Urothelium cell line (cell line): ENCODE measurements at places on chromosomes 1 and 21.
A peak's percentile ranks its signal among the peaks of the same experiment; 100 is the strongest.

- peak; percentile 91 for DNase-seq
Observed at GRCh38 chr1:44808063-44808937, at the start of gene BTBD19. Gene BTBD19, plus strand, starts transcription at chr1:44808523. Its CDS starts 298 bp downstream, at chr1:44808821.

DNA sequence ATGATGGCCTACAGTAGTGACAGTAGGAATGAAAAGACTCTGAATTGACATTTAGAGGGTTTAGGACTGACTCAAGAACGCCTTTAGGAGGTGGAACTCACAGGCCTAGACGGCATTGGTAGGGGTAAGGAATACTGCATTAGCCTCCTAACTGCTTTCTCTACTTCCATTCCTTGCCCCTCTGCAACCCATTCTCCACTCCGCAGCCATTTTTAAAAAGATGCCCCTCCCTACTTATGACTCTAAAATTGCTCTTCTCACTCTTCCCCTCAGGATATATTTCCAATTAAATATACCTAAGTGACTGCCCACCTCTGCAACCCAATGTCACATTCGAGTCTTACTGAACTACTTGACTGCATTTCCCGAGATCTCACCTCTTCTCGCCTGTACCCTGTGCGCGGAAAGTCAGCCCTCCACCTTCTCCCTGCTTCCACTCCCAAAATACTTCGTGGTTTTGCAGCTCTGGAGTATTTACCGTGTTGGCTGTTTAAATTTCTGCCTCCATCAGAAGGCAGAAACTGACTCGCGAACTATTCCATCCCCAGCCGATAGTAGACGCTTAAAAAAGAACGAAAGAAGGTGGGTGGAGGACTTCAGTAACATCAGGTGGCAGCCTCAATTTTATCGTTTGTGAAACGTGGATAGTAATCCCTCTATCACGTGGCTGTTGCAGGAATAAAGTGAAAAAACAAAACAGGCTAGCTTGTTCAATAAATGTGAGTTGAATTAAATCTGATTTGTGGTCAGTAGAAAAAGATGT lies 1.1 kb upstream of the YBX1 start:
- DNase-seq: peak; percentile 34

DNA sequence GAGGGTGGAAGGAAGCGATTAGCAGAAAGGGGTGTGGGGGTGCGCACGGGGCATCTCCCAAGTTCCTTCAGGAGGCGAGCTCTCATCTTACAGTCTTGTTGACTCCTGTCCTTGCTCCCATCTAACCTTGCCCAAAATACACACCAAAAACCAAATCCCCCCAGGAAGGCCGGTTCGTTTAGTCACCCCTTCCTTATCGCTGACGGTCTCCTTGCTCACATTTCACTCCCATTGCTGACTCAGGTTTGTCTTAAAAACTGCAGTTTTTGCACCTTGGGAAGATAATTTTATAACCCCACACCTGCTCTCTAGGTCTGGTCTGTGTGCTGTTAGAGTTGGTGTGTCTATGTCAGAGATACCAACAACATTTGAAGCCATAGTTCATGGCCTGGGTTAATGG lies 68.1 kb upstream of the F3 start:
- no peak for DNase-seq

GRCh38 chr1:160733898-160734297 lies 5.1 kb upstream of the SLAMF7 start:
- no peak for DNase-seq

DNA sequence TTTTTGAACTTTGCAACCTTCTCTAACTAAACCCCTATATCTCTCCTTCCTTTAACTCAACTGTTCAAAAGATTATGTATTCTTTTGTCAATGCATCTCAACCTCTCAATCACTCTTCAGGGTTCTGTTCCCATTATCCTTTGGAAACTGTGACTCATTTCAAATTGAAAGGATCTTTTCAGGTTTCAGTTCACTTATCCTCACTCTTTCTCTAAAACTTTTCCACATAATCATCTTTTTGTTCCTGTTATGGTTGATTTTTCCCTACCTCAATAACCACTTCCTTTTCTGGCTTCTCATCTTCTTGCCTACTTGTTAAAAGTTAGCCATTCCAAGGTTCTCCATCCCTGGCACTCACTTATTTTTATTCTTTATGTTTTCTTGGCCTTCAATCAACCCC lies 56.2 kb upstream of the NUF2 start:
- DNase-seq: no peak

DNA sequence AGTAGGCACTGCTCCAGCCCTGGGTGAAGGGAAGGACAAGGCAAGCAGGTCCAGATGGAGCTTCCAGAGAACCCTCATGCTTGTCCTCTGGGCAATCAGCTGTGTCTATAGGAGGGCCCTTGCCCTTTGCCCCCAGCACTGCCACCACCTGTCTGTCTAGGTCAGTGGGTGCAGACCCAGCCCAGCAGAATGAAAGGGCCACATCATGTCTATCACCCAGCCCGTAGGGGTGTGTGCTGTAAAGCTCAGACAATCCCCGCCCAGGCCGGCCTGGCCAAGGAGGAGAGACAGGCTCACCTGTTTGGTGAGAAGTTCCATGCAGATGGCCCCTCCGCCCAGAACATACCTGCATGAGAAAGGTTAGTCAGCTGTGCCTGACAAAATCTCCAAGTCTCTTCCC lies 7.0 kb downstream of the UBE2Q1 start:
- DNase-seq: no peak

- no peak for DNase-seq
Observed at GRCh38 chr1:10489291-10490055, 14.7 kb downstream of the PEX14 start.

- DNase-seq: no peak
Observed at GRCh38 chr1:185776522-185776921, 42.3 kb downstream of the HMCN1 start.

GRCh38 chr1:228955691-228956090 lies 220.4 kb downstream of the RHOU start:
- peak; percentile 40 for DNase-seq

DNA sequence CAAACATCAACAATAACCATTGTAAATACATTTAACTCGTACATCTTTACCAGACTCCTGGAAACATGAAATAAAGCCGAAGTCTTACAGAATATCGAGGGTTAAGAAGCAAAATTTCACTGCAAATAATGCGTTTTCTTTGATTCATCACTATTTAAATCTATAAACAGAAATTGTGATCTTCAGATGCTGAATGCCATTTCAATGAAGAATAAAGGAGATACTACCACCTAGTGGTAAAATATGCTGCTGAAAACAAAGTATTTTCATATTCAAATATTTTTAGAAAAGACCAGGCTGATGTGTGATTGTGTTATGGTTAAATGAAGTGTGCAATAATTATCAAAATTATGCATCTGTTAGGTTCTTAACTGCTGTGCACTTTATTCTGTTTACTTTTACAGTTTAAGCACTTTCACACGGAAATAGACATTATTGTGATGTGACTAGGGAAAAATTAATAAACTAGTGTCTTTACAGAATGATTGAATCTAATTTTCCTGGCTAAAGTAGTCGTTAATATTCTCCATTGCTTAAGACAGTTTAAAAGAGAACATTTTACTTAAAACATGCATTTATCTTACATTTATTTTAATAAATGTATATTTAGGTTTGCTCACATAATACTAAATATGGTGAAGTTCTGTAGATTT lies 1093.1 kb downstream of the MRPL39 start:
- no peak for DNase-seq

GRCh38 chr1:183569141-183569540 lies 21.1 kb downstream of the NCF2 start:
- peak; percentile 67 for DNase-seq

GRCh38 chr1:157399984-157400382 lies 152.3 kb downstream of the FCRL5 start:
- DNase-seq: no peak

GRCh38 chr1:203621559-203622262 lies 4.9 kb upstream of the ATP2B4 start:
- no peak for DNase-seq

DNA sequence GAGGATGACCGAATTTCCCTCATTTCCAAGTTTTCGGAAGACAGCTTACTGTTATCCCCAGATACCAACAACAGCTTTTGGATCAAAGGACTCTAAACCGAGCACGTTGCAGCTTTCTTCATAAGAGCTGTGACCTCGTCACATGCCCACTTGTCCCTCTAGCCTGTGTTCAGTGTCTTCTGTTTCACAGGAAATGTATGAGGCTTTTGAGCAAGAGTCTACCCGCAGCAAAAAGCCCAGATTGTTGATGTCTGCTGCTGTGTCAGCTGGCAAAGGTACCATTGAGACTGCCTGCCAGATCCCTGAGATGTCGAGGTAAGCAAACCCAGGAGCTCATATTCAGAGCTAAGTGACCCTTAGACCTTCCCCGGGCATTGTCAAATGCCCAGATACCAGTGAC lies 24.1 kb downstream of the CHI3L2 start:
- no peak for DNase-seq

GRCh38 chr1:110282395-110282794 lies 56.8 kb upstream of the RBM15 start:
- no peak for DNase-seq

GRCh38 chr1:217911908-217912307 lies 280.8 kb downstream of the SPATA17 start:
- peak; percentile 25 for DNase-seq

DNA sequence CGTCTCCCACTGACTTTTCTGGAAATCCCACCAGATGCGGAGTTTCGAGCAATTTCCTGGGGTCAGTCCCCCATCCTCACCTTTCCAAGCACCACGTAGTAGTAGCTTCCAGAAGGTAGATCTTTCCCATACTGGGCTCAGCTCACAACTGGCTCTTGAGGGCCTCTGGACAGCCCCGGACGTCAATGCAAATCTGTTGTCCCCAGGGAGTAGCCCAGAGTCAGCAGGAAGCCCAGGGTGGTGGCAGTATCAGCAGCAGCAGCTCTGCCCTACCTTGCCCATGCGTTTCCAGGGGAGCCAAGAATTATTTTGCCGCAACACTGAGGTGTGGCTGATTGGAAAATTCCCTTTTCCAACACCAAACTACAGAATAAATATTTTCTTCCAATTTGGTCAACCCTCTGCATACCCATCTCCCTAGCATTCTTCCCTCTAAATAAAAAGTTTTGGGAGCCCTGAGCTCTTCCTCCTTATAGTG lies 70.3 kb downstream of the CD46 start:
- no peak for DNase-seq

DNA sequence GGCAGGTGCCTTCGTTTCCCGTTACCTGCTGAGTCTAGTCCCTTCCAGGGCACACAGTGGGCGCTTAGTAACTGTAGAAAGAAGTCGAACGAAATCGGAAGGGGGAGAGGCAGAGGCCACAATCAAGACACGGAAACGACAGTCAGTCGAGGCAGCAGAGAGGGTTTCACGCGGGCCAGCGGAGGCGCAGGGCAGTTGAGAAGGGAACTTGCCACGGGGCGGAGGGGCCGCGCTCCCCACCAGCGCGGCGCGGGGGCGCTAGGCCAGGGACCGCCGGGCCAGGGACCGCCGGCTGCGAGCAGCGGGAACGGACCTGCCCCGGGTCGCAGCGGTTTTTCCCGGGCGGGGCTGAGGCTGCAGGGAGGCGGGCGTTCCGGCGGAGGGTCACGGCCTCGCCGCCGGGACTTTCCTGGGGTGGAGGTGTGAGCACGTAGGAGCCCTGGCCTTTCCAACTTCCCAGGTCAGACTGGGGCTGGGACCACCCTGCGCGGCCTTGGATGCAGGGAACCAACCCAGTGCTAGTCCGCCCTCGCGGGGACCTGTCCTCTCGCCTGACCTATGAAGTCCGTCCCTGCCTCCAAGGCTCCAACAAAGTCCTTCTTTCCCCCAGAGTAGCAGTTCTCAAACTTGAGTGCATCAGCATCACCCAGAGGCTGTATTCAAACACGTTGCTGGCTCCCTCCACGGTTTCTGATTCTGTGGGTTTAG lies 150.1 kb upstream of the FGGY start:
- peak; percentile 46 for DNase-seq

DNA sequence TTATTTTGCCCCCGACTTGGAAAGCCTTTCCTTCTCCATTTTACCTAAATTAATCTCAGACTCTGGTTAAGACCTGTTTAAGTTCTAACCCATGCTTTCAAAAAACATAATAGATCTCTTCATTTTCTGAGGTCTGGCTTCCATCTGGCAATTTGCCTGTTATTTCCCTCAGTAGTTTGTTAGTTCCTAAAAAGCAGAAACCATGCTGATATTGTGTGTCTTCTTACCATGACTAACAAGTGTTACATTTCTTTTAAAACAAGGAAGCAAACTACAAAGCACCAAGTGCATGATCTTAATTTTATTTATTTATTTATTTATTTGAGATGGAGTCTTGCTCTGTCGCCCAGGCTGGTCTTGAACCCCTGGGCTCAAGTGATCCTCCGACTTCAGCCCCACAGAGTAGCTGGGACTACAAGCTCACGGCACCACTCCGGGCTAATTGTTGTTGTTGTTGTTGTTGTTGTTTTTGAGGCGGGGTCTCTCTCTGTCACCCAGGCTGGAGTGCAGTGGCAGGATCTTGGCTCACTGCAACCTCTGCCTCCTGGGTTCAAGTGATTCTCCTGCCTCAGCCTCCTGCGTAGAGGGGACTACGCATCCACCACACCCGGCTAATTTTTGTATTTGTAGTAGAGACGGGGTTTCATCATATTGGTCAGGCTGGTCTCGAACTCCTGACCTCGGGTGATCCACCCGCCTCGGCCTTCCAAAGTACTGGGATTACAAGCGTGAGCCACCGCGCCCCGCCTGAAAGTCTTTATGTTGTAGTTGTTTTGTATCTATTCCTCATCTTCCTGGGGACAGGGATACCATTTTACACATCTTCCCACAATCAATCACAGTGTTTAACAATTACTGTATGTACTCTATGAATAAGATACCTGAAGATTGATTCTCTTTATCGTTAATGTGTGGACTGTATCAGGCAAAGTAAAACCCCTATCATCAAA lies 1.3 kb upstream of the PATJ start:
- DNase-seq: no peak

DNA sequence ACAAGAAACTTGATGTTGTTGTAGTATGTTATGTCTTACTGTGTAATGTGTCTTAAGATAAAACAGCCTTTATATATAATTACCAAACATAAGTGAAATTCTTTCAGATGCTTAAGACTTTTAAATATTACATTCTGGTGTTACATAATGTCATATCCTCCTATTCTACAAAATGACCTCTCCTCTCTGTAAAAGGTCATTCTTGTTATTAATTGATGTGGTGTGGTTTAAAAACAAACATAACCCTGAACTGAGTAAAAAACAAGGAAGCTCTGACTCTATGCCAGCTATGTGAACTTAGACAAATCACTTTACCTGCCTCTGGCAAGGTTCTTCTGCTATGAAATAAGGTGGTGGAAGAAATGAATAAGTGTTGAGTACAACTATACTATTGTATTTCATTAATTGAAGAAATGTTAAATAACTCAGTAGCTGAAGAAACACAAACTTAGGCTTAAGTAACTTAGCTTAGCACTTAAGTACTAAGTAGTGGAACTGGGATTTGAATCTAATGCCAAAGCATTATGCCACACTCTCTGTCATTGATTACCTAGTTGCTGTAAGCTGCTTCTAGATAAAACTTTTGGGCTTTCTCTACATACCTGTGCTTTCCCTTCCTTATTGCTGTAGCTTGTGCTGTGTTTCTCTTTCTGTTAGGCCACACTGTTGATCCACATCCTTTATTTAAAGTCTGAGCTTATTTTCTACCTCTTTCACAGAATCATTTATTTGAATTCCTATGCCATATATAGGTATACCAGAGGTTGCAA lies 859 bp upstream of the ANGPTL1 start:
- no peak for DNase-seq

- DNase-seq: no peak
Observed at GRCh38 chr1:57854436-57854835, 430.6 kb upstream of the DAB1 start.

- DNase-seq: no peak
Observed at GRCh38 chr1:160759740-160760139, 20.7 kb downstream of the SLAMF7 start.
